ENCODE measurements at places on chromosomes 7 and 10.
A peak's percentile ranks its signal among the peaks of the same experiment; 100 is the strongest.

DNA sequence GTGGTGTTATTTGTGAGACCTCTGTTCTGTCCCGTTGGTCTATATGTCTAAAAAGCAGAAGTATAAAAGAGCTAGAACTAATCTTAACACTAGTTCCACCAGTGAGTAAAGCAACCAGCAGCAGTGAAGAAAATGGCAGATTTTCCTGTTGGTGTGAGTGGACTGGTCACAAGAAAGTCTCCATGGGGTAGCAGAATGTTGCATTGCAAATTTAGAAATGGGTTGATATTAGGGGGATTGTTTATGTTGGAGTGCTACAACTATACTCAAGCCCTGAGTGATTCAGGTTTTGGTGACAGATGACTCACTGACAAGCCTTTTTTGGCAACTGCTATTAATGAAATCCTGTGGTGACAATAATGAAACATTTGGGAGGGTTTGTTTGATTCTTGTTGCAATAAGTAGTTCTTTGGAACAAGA is 5.6 kb downstream of the AVL9 start:
- DNase-seq: no peak

GRCh38 chr7:70614237-70615045 is 517.5 kb upstream of the GALNT17 start:
- peak; percentile 79 for DNase-seq

DNA sequence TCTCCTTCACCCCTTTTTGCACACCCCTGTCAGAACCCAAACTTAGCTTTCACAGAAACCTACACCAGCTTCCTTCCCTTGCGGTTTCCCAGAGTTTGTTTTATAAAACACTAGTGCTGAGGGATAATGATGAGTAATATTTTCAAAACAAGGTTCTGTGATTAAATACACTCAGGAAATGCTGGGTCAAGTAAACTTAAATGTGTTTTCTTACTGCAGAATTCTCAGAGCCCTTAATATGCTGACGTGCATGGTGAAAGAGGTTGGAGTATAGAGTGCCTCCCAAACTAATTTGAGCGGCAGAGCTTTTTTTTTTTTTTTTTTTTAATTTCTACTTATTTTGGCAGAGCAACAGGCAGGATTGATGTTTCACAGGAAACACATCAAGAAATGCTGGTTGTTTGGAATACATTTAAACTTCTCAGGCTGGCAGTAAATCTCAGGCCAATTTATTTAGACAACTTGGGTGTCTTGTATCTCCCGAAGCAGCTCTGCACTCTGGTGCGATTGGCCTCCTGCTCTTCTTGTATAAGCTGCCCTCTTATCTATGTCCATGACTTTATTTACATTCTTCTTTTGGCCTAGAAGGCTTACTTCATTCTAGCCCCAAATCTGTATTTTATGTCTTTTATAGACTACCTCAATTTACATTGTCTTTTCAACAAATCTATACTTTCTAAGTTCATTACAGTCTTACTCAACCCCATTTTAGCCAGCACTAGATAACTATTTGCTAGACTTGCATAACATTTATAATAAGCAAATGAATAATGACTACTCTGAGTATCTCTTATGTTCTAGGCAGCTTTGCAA is 165.4 kb downstream of the BMPER start:
- no peak for DNase-seq

GRCh38 chr10:64648915-64649314 is 1127.7 kb downstream of the REEP3 start:
- no peak for DNase-seq

- DNase-seq: no peak
These were observed 137.5 kb upstream of the RHEB start for GRCh38 chr7:151657173-151657572.

GRCh38 chr7:130719541-130719940 is 14.5 kb downstream of the KLF14 start:
- DNase-seq: no peak

DNA sequence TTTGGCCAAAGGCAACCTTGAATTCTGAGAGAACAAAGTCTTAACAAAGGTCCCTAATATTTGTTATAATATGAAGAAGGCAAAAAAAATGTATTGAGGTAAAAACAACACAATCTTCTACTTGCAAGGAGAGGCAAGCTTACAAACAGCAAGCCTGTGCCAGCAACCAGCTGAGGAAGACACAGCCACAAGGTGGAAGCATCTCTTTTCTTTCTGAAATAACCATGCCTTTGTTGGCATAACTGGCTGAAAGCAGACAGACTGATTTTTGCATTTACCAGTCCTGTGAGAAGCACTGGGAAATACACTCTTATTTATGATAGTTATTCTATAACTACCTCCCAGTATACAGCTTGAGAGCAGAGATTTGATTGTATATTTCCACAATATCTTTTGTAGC is 292.0 kb downstream of the PHTF2 start:
- DNase-seq: peak; percentile 53

- no peak for DNase-seq
These were observed 254.1 kb downstream of the TNS3 start for GRCh38 chr7:47327698-47328391.

DNA sequence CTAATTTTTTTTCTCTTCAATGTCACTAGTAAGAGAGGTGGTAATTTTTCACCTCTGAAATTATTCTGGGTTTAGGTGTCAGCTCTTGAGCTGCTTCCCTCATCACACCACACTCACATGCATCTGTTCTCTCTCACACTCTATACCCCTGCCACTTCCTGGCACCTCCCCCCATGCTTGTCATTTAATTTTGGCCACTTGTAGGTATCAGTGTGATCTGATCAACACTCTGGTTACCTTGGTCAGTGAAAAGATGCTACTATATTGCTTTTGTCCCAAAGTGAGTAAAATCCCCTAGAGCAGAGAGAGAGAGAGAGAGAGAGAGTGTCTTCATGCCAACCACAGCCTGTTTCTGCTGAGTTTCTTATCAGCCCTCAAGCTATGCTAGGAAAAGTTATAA is 42.5 kb downstream of the STK17A start:
- DNase-seq: no peak

- no peak for DNase-seq
These were observed 127.4 kb downstream of the ELAPOR2 start for GRCh38 chr7:86932038-86932512.

- no peak for DNase-seq
These were observed 116.8 kb downstream of the ZPBP start for GRCh38 chr7:49976238-49976637.

GRCh38 chr10:131891196-131891928 is 9.4 kb upstream of the PPP2R2D start:
- no peak for DNase-seq

DNA sequence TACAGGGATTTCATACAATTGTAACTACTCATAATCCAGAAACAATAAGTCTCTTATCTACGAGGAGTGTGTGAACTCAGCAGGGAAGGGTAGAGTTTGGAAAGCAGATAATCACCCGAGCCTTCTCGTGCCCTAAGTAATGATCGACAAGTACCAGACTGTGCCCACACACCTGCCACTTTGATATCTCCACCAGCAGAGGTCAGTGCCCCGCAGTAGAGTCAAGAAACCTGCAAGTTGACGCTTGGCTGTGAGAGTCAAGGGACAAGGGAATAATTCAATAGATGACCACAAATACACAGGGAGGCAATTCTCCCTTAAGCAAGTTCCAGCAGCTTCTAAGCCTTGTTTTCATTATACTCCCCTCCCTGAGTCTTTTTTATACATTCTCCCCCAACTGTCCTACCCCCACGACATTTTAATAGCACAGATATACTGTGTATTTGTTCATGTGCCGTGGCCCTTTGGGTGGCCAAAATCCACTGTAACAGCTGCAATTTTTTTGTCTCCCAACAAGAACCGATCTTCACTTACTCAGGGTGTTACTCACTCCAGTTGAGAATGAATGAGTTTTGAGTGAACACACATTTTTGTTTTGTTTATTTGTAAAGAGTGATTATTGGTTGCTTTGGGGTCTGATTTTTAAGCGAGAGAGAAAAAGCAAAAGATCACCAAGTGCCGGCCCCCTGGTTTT is 106.9 kb upstream of the RHEB start:
- peak; percentile 51 for DNase-seq

GRCh38 chr7:66182920-66183319 is 22.2 kb upstream of the TPST1 start:
- DNase-seq: no peak

DNA sequence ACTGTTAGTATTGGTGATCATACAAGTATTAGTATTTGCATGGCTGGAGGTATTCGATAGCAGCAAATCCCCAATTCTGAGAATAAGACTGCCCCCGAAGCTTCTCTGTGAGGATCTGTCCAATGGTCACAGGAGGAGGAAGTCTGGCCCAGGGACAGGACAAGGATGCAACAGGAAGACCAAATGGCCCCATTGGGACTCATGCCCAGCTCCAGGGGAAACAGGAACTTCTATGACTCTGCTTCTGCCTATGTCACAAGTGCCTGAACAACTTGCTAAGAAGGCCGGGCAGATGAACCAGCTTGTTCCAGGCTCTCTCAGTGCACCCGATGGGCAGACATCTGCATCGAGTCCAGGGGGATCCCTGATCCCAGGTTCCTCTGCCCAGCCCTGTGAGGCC is 172.0 kb upstream of the GRB10 start:
- no peak for DNase-seq

GRCh38 chr10:53127686-53128085 is 355.1 kb upstream of the MBL2 start:
- DNase-seq: no peak

DNA sequence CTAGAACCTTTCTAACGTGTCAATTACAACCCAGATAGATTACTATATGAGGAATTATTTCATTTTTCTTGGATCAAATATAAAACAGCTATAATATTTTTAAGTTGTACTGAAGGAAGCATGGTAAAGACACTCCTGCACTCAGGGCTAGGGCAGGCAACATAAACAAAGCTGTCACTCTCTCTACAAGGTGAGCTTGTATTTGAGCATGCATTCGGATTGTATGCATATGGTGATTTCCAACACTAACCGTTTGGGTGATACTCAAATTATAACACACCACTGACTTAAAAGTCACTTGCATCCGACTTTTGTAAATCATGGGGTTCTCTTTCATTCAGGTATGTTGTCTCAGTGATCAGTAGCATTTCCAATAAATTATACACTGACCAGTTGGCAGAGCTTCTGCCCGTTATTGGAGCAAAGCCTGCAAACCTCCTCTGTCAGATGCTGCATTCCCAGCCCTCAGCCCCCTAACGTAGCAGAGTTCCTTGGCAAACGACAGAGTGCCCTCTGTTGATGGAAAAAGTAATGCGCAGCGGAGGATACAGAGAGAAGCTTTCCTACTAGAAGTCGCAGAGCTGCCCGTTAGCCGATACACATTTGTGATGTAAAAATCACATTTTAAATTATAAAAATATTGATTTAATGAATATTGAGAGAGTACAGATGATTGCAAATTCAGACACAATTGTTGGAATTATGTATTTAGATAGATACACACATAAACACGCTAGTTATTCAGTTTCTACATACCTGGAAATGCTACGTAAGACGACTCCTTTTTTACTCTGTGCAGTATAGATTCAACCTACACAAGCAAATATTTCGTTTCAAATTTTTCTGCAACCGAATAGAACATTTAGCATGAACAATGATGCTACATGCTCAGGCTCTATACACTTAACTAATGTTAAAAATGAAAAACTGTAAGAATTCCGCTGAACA is 173.9 kb upstream of the SP4 start:
- peak; percentile 95 for DNase-seq

DNA sequence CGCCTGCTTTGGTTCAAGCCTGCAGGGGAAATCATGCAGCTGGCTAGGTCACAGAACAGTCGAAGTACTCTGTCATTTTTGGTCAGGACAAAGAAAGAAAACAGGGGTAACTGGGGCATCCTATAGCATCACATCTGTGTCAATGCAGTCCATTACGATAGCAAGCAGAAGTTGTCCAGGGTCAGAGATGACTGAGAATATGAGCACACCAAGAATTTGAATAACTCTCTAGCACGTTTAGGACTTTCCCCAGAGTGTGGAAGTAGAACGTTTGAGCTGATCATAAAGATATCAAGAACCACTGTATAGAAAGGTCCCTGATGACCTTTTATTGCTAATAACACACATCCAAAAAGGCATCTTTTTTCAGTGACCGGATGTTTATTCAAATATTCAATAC is 12.7 kb upstream of the HECW1 start:
- DNase-seq: no peak

- no peak for DNase-seq
These were observed 245.5 kb downstream of the DYNC1I1 start for GRCh38 chr7:96017877-96018276.

- no peak for DNase-seq
These were observed 145.3 kb downstream of the GLI3 start for GRCh38 chr7:42091461-42092291.

DNA sequence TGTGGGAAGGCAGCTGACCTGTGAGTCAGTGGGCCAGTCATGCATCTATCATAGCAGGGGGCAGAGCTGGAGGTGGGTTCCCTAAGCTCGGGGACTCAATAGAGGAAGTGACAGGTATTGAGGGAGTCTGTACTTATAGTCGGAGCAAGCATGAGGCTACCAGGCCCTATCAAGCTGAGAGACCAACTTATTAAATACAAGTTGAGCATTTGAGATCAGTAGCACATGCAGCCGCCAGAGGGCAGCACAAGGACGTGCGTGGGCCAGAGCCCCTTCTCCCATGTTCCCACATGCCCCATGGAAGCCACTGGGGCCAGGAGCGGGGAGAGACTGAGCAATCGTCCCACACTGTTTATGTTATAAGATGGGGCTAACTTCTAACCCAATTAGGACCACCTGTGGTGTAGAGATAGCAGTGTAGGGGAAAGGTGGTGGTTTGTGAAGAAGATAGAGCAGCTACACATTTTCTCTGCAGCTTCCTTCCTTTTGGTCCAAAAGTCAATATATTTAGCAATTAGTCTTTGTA is 13.0 kb upstream of the STK31 start:
- DNase-seq: peak; percentile 36

DNA sequence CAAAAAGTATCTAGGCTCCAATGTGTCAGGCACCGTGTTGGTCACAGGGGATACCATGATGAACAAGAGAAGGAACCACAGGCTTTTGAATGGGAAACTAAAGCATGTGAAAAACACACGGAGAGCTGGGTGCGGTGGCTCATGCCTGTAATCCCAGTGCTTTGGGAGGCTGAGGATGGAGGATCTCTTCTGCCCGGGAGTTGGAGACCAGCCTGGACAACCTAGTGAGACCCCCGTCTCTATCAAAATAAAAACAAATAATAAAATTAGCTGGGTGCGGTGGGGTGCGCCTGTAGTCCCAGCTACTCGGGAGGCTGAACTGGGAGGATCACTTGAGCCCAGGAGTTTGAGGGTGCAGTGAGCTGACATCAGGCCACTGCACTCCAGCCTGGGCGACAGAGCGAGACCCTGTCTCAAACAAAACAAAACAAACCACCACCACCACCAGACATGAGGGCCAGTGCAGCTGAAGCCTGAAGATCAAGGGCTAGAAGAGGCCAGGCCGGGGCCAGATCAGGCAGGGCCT is 611 bp upstream of the COPS6 start:
- no peak for DNase-seq

GRCh38 chr10:95626500-95626899 is 30.0 kb downstream of the ALDH18A1 start:
- no peak for DNase-seq

DNA sequence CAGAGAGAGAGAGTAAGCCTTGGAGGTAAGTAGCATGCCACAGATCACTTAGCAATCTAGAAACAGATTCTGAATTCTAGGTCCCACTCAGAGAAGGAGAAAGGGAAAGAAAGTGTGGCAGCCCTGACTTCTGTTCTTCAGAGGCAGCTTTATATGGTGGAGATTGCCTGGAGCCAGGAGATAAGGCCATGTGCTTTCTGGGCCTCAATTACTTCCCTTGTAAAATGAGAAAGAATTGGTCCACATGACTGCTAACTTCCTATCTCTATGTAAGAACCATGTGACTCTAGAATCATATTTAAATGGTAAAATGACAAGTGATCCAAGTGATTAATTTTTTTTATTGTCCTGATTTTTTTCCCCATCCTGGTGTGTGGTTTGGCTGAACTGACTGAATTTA is 64.1 kb downstream of the HHEX start:
- DNase-seq: no peak

Measured in NCI-H2227 treated with DMSO at 0.1 percent for 48 hours (cell line).